ENCODE measurements at places on chromosomes 3 and 15.

DNA sequence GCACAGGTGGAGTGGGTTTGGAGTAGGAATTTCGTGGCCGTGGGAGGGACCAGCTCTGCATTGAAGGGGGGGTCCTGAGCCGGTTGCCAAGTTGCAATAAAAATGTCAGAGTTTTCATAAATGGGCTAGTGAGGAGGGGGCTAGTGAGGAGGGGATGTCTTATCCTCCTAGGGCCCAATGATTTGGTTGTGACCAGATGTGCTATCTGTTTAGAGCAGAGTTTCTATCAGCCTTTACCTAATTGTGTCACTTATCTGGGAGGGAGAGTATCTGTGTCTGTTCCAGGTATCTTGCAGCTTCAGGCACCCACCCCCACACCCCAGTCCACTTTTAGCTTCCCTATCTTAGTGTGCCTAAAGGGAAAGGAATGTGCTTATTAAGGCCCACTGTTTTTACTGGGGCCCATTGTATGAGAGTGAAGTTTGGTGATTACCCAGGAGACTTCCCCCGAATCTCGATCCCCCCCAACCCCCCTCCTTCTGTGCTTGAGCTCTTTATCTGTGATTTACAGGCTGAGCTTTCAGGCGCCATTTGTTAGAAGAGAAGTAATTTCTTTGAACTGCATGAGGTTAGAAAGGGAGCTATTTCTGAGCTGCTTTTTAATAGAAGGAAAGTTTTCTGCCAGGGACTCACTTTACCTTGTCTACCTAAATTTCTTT, 42.6 kb downstream of the PPCDC start:
- peaks cover 3% of the 10 kb centered on the region for H3K4me1 ChIP-seq
- no peak overlapping the region for H3K4me3 ChIP-seq
- no peaks in the 10 kb centered on the region for H3K27me3 ChIP-seq

- no peak for DNase-seq
- no peaks in the 10 kb centered on the region for H3K4me1 ChIP-seq
- H3K27me3 ChIP-seq: no peaks in the 10 kb centered on the region
- no peaks in the 10 kb centered on the region for H3K36me3 ChIP-seq
- no peak overlapping the region for H3K27ac ChIP-seq
These were observed 426.5 kb upstream of the RASGRP1 start for GRCh38 chr15:38991126-38991525.

GRCh38 chr15:68957696-68958095, 27.4 kb downstream of the SPESP1 start:
- no peak for DNase-seq
- H3K4me3 ChIP-seq: no peak overlapping the region
- H3K36me3 ChIP-seq: no peaks in the 10 kb centered on the region
- no peaks in the 10 kb centered on the region for H3K4me1 ChIP-seq
- H3K27me3 ChIP-seq: no peaks in the 10 kb centered on the region

- H3K27me3 ChIP-seq: no peaks in the 10 kb centered on the region
- no peaks in the 10 kb centered on the region for H3K36me3 ChIP-seq
- H3K27ac ChIP-seq: no peak overlapping the region
- H3K4me1 ChIP-seq: no peaks in the 10 kb centered on the region
- H3K4me3 ChIP-seq: no peak overlapping the region
These were observed 668.7 kb downstream of the OTOL1 start for GRCh38 chr3:162165346-162165745.

- no peak for DNase-seq
- H3K27me3 ChIP-seq: no peaks in the 10 kb centered on the region
- H3K27ac ChIP-seq: no peak overlapping the region
- no peaks in the 10 kb centered on the region for H3K36me3 ChIP-seq
These were observed 33.2 kb downstream of the TGM4 start for GRCh38 chr3:44907612-44908011.

DNA sequence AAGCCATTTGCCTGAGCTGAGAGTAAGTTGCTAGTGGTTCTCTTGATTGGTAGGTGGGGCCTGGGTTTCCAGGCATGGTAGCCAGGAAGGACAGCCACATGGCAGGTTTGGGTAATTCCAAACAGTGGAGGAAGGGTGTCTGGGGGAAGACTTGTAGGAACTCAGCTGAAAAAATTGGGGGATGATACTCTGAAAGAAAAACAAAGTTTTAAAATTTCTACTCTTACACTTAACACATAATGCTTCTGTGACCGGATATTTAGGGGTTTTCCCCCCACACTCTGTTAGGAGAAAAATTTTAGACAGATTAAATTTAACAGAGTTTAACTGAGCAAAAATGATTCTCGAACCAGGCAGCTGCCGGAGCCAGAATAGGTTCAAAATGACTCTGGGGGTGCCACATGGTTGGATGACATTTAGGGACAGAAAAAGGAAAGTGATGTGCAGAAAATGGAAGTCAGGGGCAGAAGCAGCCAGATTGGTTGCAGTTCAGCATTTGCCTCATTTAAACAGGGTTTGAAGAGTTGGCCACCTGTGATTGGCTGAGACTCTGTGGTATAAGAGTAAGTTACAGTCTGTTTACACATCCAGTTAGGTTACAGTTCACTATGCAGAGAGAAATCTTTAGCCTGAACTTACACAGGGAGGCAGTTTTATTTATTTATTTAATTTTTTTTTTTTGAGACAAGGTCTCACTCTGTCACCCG, 8.1 kb downstream of the B2M start:
- no peaks in the 10 kb centered on the region for H3K27me3 ChIP-seq
- no peak overlapping the region for H3K4me3 ChIP-seq
- H3K36me3 ChIP-seq: peaks cover 9% of the 10 kb centered on the region
- no peak overlapping the region for H3K27ac ChIP-seq
- H3K4me1 ChIP-seq: no peaks in the 10 kb centered on the region
- DNase-seq: no peak

- H3K4me3 ChIP-seq: no peak overlapping the region
- DNase-seq: peak; percentile 71
- no peaks in the 10 kb centered on the region for H3K36me3 ChIP-seq
- no peak overlapping the region for H3K27ac ChIP-seq
- no peaks in the 10 kb centered on the region for H3K27me3 ChIP-seq
These were observed 14.5 kb upstream of the PLXND1 start for GRCh38 chr3:129620828-129621559.

DNA sequence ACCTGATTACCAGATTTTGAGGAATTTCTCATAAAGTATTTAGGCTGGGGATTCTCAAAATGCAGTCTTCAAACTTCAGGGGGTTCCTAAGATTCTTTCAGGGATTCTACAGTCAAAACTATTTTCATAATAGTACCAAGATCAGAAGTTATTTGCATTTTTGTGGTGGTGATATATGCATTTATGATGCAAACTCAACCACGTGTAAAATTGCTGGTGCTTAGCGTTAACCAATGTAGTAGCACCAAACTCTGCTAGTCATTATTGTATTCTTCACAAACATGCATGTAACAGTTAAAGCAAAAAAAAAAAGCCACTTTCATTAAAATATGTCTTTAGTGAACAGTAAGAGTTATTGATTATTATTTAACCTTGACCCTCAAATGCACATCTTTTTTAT, 274.9 kb upstream of the DNAJC19 start:
- H3K27ac ChIP-seq: no peak overlapping the region
- no peak for DNase-seq
- H3K4me1 ChIP-seq: no peaks in the 10 kb centered on the region
- no peaks in the 10 kb centered on the region for H3K36me3 ChIP-seq
- no peaks in the 10 kb centered on the region for H3K27me3 ChIP-seq
- H3K4me3 ChIP-seq: no peak overlapping the region

DNA sequence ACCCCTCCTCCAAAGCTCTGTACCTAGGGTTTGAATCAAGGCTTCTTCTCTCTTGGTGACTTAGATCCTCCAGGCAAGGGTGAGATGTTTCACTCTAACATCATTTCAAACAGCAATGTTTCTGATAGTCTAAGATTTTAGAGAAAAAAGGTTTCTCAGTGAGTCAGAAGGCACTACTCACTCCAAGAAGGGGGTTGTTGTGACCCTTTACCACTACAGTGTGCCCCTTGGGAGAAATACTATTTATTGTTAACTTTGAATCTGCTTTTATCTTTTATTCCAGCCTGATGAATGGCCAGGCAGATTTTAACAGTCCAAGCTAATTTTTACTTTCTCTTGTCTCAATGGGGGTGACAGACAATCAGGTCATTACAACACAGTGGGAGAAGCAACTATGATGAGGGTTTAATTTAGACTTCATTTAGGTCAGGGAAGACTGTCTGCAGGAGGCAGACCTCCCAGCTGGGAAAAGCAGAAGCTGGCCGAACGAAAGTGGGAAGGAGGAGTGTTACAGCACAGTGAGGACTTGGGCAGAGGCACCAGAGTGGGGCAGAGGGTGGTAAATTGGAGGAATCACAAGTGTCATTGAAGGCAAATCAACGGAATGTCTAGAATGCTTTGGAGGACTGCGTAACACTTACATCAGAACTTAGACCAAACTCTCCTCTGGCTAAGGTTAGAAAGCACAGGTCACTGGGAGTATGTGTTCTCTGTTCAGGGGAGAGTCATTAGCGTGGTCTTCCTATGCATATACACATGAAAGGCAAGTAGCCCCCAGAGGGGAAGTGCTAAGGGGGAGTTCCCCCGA, 21.2 kb downstream of the ZNF860 start:
- H3K27ac ChIP-seq: no peak overlapping the region
- H3K27me3 ChIP-seq: no peaks in the 10 kb centered on the region
- H3K4me1 ChIP-seq: no peaks in the 10 kb centered on the region
- no peaks in the 10 kb centered on the region for H3K36me3 ChIP-seq
- no peak overlapping the region for H3K4me3 ChIP-seq
- DNase-seq: no peak

- no peaks in the 10 kb centered on the region for H3K27me3 ChIP-seq
- no peak overlapping the region for H3K4me3 ChIP-seq
- H3K4me1 ChIP-seq: no peaks in the 10 kb centered on the region
These were observed 37.1 kb upstream of the ST3GAL6 start for GRCh38 chr3:98726084-98726483.

DNA sequence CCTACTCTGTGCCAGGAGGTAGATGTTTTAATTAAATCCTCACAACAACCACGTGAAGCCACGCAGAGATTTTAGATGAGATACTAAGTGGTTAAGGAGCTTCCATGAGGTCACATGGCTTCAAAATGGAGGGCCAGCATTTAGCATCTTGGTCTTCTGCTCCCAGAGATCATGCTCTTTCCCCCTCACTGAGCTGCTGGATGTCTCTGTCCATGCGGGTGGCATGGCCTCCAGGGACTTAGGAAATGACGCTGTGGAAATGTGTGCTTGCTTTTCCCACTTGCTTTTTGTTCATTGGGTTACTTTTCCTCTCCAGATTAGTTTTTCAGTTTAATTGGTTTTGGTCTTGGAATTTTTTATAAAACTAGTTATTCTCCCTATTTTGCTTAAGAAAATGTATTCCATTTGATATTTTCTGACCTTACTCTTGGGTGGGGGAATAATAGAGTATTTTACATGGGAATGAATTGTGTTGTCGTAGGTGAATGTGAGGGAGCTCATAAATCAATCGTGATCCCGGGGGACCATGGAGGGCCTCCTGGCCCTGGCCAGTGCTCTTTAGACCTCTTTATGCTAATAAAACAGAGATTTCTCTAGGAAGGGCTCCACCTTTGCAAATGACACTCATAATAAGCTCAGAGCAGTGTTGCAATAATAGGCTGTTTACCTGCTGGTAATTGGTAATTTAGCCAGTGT, 376.0 kb upstream of the ONECUT1 start:
- H3K27ac ChIP-seq: no peak overlapping the region
- no peaks in the 10 kb centered on the region for H3K27me3 ChIP-seq
- no peak for DNase-seq
- no peaks in the 10 kb centered on the region for H3K36me3 ChIP-seq

- H3K36me3 ChIP-seq: no peaks in the 10 kb centered on the region
- no peaks in the 10 kb centered on the region for H3K4me1 ChIP-seq
- H3K27ac ChIP-seq: no peak overlapping the region
- H3K27me3 ChIP-seq: no peaks in the 10 kb centered on the region
These were observed 314.1 kb upstream of the IL12A start for GRCh38 chr3:159674583-159674982.

DNA sequence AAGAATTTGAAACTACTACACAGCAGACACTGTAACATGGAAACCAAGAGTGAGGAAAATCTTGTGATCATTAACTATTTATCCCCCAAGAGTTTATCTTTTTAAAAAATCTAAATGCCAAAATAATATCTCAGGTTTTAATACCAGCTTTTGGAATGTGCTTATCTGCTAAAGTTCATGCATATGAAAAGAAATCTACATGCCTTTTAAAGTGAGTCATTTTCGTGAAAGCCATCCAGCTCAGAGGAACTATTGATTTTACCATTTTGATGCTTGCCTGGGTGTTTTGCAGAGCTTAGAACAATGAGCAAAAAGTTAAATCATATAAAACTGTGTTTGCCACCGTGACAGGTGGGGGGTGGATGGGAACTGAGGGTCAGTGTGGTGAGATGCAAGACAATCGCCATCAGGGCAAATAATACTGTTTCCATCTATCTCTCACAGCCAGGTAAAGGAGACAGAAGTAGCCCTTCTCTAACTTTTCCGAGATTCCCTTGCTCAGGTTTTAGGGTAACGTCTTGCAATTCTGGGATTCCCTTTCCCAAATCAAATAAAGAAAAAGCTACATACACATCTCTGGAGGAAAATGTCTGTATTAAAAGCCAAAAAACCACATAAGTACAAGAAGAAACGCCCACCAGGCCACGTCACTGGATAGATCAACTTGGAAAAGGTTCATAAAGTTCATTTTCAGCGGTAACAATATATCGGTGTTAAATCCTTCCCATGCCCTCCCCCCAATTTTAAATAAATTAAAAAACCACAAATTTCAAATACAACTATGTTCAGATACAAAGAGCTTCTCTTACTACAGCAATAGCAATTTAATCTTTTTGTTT, 2.0 kb downstream of the TMEM158 start:
- H3K27ac ChIP-seq: no peak overlapping the region
- no peaks in the 10 kb centered on the region for H3K27me3 ChIP-seq
- H3K4me1 ChIP-seq: no peaks in the 10 kb centered on the region
- no peak overlapping the region for H3K4me3 ChIP-seq
- DNase-seq: no peak

GRCh38 chr3:105842943-105843342, 25.9 kb downstream of the CBLB start:
- H3K27me3 ChIP-seq: no peaks in the 10 kb centered on the region
- no peak overlapping the region for H3K27ac ChIP-seq

DNA sequence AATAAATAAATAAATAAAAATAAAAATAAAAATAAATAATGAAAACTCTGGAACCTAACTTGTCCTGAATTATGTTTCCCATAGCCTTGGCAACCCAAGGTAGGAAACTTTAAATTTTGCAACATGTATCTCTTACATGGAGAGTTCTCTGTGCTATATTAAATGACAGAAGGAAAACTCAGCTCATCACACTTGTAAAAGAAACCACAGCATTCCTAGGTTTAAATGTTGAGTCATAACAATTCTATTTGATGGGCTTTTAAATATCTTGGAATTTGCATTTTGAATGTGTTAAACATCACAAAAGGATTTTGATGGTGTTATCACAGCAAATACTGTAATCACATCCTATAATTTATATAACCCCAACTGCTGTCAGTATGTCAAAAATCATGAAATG, 144.2 kb downstream of the LRTM1 start:
- no peaks in the 10 kb centered on the region for H3K27me3 ChIP-seq
- H3K27ac ChIP-seq: no peak overlapping the region
- H3K4me3 ChIP-seq: no peak overlapping the region
- no peaks in the 10 kb centered on the region for H3K36me3 ChIP-seq
